ENCODE measurements at places on chromosomes 3 and 15.

DNA sequence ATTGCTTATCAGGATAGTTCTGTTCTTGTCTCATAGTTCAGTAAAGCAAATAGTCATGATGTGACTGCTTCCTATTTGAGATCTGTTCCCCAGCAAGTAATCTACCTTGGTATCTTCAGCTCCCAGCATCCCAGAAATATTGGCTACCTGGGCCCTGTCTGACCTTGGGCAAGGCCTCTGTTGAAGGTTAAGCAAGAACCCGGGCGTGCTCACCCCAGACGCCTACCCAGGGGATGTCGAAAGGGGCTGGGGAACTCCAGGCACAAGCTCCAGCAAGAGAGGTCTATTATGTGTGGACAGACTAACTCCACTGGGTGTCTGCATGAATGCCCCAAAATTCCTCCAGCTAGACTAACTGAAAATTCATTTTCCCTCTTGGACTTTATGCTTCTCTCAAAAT is 37.3 kb upstream of the IGF1R start:
- DNase-seq = no peak

- DNase-seq = no peak
Observed at GRCh38 chr3:42511736-42512135, 9.3 kb downstream of the VIPR1 start.

- DNase-seq = no peak
Observed at GRCh38 chr15:78093242-78094020, 1.1 kb downstream of the SH2D7 start.

- DNase-seq = no peak
Observed at GRCh38 chr15:63870487-63871209, 36.9 kb upstream of the HERC1 start.

- no peak for DNase-seq
Observed at GRCh38 chr15:38294126-38294525, 41.5 kb downstream of the SPRED1 start.
